Lower lobe of right lung (tissue), 2 donors: ENCODE measurements at places on chromosomes 2 and 18. TPM values are rescaled to one million over a fixed set of nuclear protein-coding genes. Genes with fewer than 3 reads are reported as not detected.

- DNase-seq: no peak
- H3K27ac ChIP-seq: no peak overlapping the region
- no peak overlapping the region for H3K4me3 ChIP-seq
- H3K36me3 ChIP-seq: no peaks in the 10 kb centered on the region
- no peaks in the 10 kb centered on the region for H3K4me1 ChIP-seq
Observed at GRCh38 chr2:45711224-45711623, 59.7 kb downstream of the PRKCE start.

DNA sequence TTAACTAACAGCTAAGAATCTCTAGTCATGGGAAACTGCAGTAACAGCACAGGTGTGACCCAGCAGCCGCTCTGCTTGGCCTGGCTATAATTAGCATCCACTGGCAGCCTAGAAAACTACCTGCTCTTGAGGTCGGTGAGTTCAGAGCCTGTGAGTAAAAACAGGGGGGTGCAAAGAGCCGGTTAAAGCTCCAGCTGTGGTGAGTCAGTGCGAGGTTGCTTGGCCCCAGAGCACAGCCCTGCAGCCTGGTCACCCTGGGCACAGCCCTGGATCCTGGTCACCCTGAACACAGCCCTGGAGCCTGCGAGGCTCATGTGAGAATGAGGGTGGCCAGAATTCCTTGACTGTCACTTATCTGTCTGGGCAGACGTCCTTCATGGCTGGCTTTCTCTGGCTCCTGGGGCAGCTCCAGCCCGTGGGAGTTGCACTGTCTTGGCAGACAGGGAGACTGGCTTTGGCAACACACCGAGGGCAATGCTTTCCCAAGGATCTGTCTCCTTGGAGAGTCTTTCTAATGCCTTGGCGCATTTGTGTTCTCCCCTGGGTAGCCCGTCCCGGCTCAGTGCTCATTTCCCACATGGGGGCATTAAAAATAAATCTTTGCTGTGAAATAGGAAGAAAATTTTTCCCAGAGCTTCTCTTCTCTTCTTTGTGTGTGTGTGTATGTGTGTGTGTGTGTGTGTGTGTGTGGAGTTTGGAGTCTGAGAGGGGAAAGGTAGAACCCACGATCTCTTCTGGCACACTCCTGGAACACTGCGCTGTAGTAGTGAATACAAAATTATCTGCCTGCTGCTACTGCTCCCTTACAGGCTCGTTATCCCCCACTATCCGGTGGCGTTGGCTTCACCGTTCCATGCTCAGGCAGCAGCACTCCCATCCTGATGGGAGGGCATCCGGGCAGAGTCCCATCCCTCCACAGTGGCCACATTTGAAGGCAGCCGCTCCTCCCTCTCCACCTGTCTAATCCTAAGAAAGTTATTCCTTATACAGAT, 250.2 kb upstream of the MEX3C start:
- no peaks in the 10 kb centered on the region for H3K36me3 ChIP-seq
- no peak overlapping the region for H3K27ac ChIP-seq
- H3K4me3 ChIP-seq: no peak overlapping the region
- H3K4me1 ChIP-seq: no peaks in the 10 kb centered on the region
- DNase-seq: no peak

GRCh38 chr2:1718339-1719220, 25.7 kb downstream of the PXDN start:
- no peak overlapping the region for H3K27ac ChIP-seq
- no peaks in the 10 kb centered on the region for H3K27me3 ChIP-seq
- no peak overlapping the region for H3K4me3 ChIP-seq
- peak; percentile 32 for DNase-seq
- peaks cover 42% of the 10 kb centered on the region for H3K4me1 ChIP-seq

- DNase-seq: no peak
- H3K4me1 ChIP-seq: peaks cover 11% of the 10 kb centered on the region
- no peaks in the 10 kb centered on the region for H3K36me3 ChIP-seq
- H3K4me3 ChIP-seq: no peak overlapping the region
- no peak overlapping the region for H3K27ac ChIP-seq
- peaks cover 30% of the 10 kb centered on the region for H3K27me3 ChIP-seq
Observed at GRCh38 chr18:65753520-65753919, 2.7 kb downstream of the CDH7 start.

DNA sequence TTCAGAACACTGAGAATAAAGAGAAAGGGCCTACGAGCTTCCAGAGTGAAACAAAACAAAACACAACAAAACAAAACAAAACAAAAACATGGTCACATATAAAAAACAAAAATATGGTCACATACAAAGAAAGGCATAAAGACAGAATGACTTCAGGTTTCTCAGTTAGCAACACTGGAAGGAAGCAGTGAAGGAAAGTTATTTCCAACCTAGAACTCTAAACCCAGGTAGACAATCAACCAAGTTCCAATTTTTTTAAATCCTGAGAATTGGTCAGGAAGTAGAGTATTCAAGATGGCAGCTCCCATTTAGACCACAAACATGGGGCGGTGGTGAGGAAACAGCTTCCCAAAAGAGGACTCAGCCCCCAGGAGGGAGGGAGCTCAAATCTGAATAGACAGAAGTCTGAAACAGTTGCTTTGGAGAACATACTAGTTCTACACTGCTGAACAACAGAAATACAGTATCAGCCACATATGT, 9.1 kb downstream of the DRC1 start:
- DNase-seq: no peak
- H3K36me3 ChIP-seq: no peaks in the 10 kb centered on the region
- no peak overlapping the region for H3K4me3 ChIP-seq
- H3K27me3 ChIP-seq: no peaks in the 10 kb centered on the region
- H3K27ac ChIP-seq: no peak overlapping the region

- H3K27me3 ChIP-seq: no peaks in the 10 kb centered on the region
- no peaks in the 10 kb centered on the region for H3K36me3 ChIP-seq
- no peak overlapping the region for H3K27ac ChIP-seq
- H3K4me3 ChIP-seq: no peak overlapping the region
Observed at GRCh38 chr2:83217854-83218253, 1241.2 kb downstream of the SUCLG1 start.

- no peak overlapping the region for H3K4me3 ChIP-seq
- H3K27ac ChIP-seq: no peak overlapping the region
- DNase-seq: no peak
- H3K36me3 ChIP-seq: no peaks in the 10 kb centered on the region
- H3K4me1 ChIP-seq: no peaks in the 10 kb centered on the region
Observed at GRCh38 chr2:12442476-12442847, 274.3 kb upstream of the TRIB2 start.

DNA sequence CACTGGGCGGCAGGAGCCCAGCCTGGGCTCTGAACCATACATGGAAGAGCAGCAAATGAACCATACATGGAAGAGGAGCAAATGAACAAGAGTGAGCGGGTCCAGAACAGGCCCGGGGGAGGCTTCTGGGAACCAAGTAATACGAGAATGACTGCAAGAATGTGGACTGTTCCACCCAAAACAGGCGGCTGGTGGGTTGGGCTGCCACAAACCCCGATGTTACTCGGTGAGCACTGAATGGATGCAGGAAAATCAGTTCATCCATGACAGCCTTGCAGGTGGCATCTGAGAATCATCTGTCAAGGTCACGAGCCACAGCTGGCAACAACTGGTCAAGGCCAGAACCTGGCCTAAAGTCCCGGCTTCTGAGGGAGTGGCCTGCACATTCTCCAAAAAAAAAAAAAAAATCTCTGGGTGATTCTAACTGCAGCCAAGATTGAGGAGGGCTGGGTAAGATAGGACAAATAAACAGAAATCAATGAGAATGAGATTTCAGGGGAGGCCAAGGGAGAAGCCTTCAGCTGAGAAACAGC, 106.1 kb downstream of the ZNF516 start:
- no peak overlapping the region for H3K4me3 ChIP-seq
- H3K27me3 ChIP-seq: no peaks in the 10 kb centered on the region
- no peaks in the 10 kb centered on the region for H3K36me3 ChIP-seq
- peaks cover 11% of the 10 kb centered on the region for H3K4me1 ChIP-seq
- DNase-seq: no peak

DNA sequence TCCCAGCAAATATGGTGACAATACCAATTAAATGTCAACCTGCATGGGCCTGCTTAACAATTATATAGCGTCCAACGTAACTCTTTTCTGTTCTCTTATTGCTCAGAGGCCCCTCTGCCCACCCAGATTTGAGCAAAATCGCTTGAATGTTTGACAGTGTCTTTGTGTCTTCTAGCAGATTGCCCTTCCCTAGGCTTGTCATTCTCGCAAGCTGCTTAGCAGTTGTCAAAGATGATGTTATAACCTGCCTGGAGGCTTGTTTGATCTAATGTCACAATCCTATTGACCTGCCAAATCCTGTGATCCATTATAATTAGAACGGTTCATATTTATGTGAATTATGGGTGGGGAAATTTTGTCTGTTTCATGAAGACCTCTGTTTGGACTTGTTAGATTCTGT, 108.8 kb downstream of the FARSB start:
- no peaks in the 10 kb centered on the region for H3K4me1 ChIP-seq
- no peak overlapping the region for H3K4me3 ChIP-seq
- no peaks in the 10 kb centered on the region for H3K36me3 ChIP-seq
- DNase-seq: no peak

DNA sequence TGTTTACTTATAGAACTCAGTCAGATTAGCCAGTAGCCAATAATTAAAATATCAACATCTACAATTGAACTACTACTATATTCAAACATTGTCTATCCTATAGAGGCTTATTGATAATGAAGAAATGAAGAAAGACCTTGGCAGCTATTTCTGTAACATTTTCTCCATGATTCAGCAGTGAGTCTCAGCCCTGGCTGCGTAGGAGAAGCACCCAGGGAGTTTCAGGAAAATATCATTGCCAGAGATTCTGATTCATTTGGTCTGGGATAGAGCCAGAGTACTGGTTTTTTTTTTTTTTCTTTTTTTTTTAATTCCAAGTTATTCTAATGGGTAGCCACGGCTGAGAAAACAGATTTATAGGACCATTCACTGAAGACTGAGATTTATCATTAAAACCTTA, 404.8 kb downstream of the TXNL1 start:
- H3K27me3 ChIP-seq: no peaks in the 10 kb centered on the region
- no peak overlapping the region for H3K27ac ChIP-seq
- H3K36me3 ChIP-seq: no peaks in the 10 kb centered on the region
- no peak overlapping the region for H3K4me3 ChIP-seq
- no peak for DNase-seq
- no peaks in the 10 kb centered on the region for H3K4me1 ChIP-seq

- no peaks in the 10 kb centered on the region for H3K4me1 ChIP-seq
- no peak overlapping the region for H3K27ac ChIP-seq
- H3K4me3 ChIP-seq: no peak overlapping the region
- DNase-seq: no peak
- no peaks in the 10 kb centered on the region for H3K27me3 ChIP-seq
Observed at GRCh38 chr2:163808406-163808805, 72.6 kb upstream of the FIGN start.

DNA sequence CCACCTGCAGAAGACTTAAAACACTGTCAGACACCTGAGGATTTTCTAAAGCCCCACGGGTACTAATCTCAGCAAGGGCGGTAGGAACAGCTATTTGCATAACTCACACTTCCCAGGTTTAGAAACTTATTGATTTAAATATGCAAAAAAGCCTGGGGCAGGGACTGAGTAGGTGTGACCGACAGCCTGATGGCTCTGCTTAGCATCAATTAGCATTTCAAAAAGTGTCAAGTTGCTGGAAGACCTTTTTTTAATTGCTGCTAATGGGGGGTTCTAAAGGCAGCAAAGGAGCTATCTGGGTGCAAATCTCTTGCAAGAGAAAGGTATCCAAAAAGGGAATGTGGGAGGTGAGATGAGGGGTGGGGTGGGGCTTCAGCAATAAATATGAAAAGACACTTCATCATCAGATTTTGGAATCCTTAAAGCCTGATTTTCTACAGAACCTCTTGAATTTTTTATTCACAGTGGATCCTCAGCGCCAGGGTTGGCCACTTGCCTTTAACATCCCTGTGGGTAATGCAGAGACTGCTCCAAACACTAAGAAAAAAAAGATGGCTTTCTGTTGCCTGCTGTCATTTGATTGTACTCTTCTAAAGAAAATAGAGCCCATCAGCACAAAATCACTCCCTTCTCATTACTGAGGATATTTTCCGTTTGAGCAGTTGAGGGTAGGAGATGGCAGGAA, 121.1 kb upstream of the RMP24 start:
- no peak for DNase-seq
- H3K4me1 ChIP-seq: no peaks in the 10 kb centered on the region
- no peak overlapping the region for H3K27ac ChIP-seq
- H3K36me3 ChIP-seq: no peaks in the 10 kb centered on the region

- no peaks in the 10 kb centered on the region for H3K36me3 ChIP-seq
- no peak overlapping the region for H3K4me3 ChIP-seq
- no peak for DNase-seq
- H3K27me3 ChIP-seq: no peaks in the 10 kb centered on the region
- H3K27ac ChIP-seq: no peak overlapping the region
Observed at GRCh38 chr2:70362661-70363060, 60.8 kb upstream of the FAM136A start.

DNA sequence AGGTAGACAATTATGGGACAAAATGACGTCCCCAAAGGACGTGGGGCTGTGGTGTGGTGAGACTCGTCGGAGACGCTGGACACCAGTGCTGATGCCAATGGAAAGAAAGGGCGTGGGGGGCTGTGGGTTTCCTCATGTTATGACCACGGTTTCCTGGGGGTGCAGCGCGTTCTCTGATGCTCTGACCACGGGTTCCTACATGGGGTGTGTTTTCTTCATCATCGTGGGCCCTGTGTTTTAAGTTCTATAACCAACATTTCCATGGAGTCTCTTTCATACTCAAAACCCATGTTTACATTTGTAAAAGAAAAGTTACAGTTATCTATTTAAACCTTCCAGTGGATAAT, 141.6 kb downstream of the RTP5 start:
- no peaks in the 10 kb centered on the region for H3K27me3 ChIP-seq
- no peak overlapping the region for H3K4me3 ChIP-seq
- no peak for DNase-seq
- H3K36me3 ChIP-seq: no peaks in the 10 kb centered on the region
- no peaks in the 10 kb centered on the region for H3K4me1 ChIP-seq

DNA sequence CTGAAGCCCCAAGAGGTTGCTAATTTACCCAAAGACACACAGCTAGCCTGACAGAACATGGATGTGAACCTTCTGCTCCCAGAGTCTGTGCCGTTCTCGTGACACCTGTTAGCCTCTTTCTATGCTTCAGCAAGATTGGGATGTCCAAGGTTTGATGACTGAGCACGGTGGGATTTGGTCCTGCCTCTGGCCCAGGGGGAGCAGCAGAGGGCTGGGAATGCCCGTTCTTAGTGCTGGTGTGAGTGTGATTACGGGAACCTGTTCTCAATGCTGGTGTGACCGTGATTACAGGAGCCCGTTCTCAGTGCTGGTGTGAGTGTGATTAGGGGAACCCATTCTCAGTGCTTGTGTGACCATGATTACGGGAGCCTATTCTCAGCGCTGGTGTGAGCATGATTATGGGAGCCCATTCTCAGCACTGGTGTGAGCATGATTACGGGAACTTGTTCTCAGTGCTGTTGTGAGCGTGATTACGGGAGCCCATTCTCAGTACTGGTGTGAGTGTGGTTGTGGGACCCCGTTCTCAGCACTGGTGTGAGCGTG, 67.3 kb upstream of the SNTG2 start:
- no peaks in the 10 kb centered on the region for H3K36me3 ChIP-seq
- H3K27ac ChIP-seq: no peak overlapping the region
- DNase-seq: no peak
- H3K27me3 ChIP-seq: peaks cover 8% of the 10 kb centered on the region

- H3K27ac ChIP-seq: no peak overlapping the region
- H3K4me3 ChIP-seq: no peak overlapping the region
- DNase-seq: no peak
- H3K4me1 ChIP-seq: no peaks in the 10 kb centered on the region
- peaks cover 98% of the 10 kb centered on the region for H3K36me3 ChIP-seq
Observed at GRCh38 chr2:60764736-60765534, 8.9 kb downstream of the PAPOLG start.

The RAX gene
- not detected for total RNA-seq

The RAB17 gene
- total RNA-seq: 60.1 TPM

The TTN gene
- total RNA-seq: 40.3 TPM

The UGP2 gene
- total RNA-seq: 144 TPM

The PSD4 gene
- total RNA-seq: 43.2 TPM

The VSNL1 gene
- 1.6 TPM for total RNA-seq
